ENCODE measurements at places on chromosomes 2 and 18.
A peak's percentile ranks its signal among the peaks of the same experiment; 100 is the strongest.

- no peak for DNase-seq
Measured at GRCh38 chr2:220006152-220006621, 378.8 kb downstream of the SLC4A3 start.

GRCh38 chr2:231612109-231612455 is 19.4 kb downstream of the TEX44 start:
- no peak for DNase-seq

DNA sequence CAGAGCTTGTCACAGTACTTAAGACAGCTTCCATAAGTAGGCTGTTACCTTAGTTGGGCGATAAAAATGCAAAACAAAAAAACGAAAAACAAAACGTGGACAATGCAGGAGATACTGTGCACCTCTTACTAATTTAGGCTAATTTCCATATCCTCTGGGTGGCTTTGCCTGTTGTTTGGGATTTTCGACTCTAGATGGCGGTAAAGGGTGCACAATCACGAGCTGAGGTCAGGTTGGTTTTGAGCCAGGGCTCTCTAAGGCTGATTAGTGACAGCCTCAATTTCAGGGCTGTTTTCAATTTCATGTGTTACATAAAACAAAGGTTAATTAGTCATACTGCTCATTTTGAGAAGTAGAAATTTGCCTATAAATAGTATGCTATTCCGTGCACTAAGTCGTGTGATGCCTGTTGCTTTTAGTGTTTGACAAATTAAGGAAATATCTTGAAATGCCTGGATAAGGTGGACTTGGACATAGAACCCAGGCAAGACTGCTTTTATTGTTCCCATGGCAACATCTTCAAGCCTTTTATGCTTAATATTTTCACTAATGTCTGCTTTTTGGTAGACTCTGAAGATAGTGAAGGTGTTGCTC is 493.1 kb downstream of the SOCS6 start:
- peak; percentile 49 for DNase-seq

GRCh38 chr2:58701688-58702301 is 460.7 kb upstream of the FANCL start:
- DNase-seq, result no peak

DNA sequence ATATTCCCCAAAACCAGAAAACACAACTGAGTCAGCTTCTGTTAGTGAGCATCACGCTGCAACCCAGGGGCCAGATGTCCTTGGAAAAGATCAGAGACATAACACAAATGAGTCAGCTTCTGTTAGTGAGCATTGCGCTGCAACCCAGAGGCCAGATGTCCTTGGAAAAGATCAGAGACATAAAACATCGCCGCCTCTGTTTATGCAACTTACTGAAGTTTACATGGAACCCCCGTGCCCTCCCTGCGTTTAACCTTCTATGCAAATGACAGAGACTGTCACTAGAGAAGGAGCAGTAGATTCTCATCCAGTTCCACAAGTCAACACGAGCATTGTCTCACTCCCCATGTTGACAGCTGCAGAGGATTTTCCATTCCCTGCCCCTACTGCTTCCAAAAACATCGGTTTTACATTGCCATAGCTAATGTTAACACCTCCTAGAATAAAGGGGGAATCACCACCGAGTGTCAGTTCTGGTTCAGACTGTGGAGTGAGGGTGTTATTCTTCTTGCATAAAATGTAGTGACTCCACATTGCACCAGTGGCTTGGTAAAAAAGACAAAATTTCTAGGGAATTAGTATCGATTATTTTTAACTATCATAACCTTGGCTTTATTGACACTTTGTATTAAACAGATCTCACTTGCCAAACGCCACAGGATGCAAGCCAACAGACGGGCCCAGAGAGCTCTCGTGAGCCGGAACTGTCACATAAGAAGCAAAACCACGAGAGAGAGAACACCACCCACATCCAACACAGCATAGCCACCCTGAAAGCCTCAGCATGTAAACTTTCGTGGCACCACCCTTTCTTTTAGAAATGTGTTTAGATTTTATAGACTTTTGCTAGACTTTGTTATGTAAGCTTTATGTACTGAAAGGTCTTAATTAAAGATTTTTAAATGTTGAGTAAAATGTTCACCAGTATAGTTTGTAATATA is 87.7 kb downstream of the SH3YL1 start:
- peak; percentile 14 for DNase-seq

GRCh38 chr18:51171625-51172259 is 25.7 kb downstream of the MEX3C start:
- no peak for DNase-seq

DNA sequence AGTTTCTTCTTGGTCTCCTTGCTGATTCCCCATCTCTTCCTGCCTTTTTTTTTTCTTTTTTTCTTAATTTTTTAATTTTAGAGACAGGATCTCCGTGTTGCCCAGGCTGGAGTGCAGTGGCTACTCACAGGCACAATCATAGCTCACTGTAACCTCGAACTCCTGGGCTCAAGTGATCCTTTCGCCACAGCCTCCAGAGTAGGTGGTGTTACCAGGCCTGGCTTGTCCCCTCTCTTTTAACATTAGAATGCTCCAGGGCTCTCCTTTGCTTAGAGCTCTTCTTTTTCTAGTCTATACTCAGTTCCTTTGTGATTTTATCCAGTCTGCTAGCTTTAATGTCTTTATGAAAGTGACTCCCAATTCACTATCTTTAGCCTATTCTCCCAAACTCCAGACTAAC is 89.2 kb downstream of the ARHGEF33 start:
- no peak for DNase-seq

DNA sequence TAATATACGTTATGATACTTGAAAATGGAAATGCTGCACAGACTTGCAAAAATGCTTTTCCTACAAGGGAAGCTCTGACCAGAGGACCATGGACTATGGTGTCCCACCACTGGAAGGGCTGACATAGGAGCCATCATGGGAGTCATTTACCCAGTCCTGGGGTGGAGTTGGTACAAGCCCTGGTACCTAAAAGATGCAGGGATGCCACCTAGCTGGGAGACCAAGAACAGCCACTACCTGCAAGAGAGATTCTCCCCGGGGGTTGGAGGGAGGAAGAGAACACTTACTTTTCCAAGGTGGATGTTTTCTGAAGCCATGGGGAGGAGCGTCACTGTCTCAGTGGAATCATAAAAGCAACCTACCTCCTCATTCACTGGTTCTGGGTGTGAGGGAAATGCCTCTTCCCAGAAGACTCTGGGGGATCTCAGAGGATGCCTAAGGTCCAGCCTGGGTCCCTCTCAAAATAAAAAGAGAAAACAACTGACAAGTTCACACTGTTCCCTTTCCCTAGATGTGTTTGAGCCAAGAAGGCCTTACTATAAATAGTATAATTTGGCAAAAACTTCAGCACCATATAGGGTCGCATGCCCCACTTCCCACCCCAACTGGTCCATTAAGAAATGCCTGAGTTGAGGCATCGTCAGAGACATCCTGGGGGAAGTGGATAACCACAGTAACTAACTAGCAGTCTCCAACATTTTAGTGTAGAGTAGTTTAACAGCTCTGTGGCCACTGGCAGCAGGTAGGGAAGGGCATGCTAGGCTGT is 39.9 kb downstream of the REEP1 start:
- no peak for DNase-seq

GRCh38 chr2:240205348-240205747 is 64.9 kb upstream of the OTOS start:
- no peak for DNase-seq

DNA sequence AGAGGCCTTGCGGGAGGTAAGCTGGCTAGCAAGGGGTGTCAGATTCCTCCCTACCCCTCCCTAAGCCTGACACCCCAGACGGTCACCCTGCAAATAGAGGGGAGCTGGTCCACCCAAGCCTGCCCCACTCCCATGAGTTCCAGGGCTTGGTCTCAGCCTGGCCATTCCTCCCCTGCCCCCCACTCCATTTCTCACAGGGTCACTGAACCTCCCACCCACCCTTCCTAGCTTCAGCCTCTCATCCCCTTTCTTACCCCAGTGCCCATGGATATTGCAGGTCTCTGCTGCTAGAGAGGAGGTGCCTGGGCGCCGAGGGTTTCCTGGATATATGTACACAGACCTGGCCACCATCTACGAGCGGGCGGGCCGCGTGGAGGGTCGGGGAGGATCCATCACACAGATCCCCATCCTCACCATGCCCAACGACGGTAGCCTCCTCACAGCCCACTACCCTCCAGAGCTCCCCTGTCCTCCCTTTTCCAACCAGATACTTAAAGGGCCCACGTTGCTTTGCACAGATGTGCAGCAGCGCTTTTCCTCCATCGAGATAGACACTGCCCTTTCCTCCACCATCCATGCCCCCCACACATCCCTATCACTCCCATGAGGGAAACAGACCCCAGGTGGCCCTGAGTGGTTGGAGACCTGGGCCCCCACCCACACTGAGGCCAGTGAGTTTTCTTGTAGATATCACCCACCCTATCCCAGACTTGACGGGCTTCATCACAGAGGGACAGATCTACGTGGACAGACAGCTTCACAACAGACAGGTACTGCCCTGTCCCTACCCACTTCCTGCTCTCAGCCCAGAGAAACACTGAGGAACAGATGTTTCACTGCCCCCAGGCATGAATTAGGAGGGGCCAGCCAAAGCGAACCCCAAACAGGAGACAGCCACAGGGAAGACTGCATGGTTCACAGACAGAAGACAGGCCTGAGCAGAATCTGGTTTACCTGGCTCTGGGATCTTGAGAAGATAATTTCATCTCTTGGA is 15.2 kb upstream of the ANKRD53 start:
- DNase-seq, result no peak

DNA sequence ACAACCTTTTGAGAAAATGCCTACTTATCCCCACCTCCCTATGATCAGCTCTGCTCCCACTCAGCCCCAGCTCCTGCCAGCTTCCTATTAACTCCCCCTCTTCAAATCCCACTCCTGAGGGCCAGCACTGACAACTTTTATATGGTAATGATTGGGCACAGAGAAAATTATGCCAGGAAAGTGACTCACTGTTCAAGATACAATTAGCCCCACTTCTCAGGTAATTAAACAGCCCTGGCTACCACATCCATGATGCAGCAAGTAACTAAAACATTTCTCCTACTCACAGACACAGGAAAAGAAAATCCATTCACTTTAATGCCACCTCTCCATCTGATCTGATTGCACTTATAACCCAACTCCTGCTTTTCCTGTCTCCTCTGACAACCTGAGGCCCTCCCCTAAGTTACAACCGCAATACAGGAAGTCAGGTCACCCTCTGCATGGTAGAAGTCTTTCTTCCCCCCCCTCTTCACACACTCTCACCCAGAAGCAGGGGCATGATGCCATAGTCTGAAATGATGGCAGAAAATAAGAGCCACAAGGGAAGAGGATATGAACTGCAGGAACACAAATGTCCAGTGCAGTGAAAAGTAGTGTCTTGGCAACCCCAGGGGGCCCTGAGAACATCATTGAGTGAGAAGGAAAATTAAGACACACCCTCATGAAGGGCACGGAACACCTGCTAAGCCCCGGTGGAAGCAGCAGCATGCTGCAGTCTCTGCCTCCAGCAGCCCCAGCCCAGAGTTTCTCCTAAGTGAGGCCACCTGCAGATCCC is 54.4 kb downstream of the STK39 start:
- peak; percentile 14 for DNase-seq

DNA sequence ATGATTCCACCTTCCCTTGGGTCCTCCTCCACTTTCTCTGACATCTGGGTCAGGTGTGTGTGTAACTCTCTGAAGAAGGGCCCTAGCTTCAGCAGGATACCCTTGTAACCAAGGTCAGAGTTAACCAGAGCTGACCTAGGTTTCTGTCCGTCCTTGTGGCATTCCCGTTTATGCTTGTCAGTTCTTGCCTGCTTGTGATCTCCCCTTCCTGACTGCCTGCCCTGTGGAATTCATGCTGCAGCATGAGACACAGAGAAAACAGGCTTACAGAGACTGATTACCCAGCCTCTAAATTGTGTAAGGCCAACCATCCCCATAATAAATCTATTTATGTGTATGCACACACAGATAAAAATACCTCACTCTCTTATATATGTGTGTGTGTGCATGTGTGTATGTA is 22.8 kb downstream of the NXPH2 start:
- DNase-seq, result no peak

GRCh38 chr2:150909613-150910012 is 352.1 kb downstream of the RBM43 start:
- no peak for DNase-seq

DNA sequence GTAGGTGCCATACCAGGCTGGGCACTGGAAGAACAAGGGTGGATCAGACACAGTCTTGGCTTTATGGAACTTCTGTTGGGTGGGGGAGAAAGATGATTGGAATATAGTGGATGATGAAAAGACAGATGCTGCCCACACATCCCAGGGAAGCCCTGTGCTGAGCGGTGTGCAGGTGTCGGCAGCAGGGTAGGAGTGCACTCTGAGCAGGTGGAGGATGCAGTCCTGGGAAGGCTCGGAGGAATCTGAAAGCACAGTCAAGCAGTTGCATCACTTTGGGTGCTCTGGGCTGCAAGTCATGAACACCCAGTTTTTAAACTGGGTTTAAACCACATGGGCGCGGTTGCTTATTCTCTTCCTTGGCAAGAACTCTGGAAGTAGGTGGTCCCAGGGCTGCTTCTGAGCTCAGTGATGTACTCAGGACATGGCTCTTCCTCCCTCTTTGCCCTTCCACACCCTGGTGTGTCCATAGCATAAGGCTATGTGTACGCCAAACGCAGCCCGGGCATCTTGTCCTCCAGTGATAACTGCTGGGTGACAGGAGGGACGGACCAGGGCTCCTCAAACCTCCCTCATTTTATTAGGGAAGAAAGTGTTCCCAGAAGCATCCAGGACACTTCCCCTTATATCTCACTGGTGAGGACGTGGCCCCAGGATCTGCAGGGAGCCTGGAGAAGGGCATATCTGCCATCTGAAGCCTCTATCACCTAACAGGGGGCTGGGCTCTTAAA is 84.0 kb downstream of the SH3RF3 start:
- DNase-seq, result no peak

GRCh38 chr2:120586507-120587278 is 149.0 kb upstream of the GLI2 start:
- no peak for DNase-seq

DNA sequence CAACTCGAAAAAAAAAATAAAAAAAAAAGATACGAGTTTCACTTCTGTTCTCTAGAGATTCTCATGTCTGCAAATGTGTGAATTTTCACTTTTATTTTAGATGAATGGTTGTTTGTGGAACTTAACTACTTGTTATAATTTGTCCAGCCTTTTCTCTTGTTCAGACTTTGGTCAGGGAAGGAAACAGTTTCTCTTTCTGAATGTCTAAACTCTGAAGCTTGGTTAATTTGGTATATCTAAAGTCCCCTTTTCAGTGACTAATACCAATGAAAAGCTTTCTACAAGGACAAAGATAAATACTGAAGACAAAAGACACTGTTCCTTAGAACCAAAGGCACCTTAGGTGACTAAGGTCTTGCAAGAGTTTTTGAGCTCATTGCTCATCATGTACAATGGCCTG is 144.4 kb upstream of the PIEZO2 start:
- DNase-seq, result no peak

DNA sequence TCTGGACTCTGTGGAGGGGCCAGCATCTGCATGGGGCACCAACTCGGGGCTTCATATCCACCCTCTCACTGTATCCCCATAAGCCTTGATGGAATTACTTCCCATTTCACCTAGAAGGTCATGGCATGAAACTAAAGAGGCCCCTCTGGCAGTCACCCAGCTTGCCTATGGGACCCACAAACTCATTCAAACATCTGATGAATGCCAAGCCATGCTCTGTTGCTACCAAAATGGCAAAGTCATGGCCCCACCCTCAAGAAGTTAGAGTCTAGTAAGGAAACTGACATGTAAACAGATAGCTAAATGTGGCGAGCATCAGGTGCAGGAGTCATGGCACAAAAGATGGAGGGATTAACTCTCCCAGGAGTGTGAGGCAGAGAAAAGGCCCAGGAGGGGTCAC is 14.5 kb downstream of the CYB5A start:
- no peak for DNase-seq
